ENCODE measurements at places on chromosomes 2 and 18.

GRCh38 chr2:101273056-101273455 is 20.4 kb downstream of the CNOT11 start:
- H3K4me3 ChIP-seq = peak overlapping the region; percentile 37
- DNase-seq = no peak
- H3K4me1 ChIP-seq = peaks cover 18% of the 10 kb centered on the region
- H3K36me3 ChIP-seq = peaks cover 73% of the 10 kb centered on the region
- peak overlapping the region; percentile 64 for H3K27ac ChIP-seq

GRCh38 chr2:122478771-122479170 is 723.3 kb downstream of the TSN start:
- DNase-seq = no peak
- H3K27me3 ChIP-seq = no peaks in the 10 kb centered on the region
- no peaks in the 10 kb centered on the region for H3K36me3 ChIP-seq
- H3K4me1 ChIP-seq = no peaks in the 10 kb centered on the region
- H3K27ac ChIP-seq = no peak overlapping the region
- no peak overlapping the region for H3K4me3 ChIP-seq

DNA sequence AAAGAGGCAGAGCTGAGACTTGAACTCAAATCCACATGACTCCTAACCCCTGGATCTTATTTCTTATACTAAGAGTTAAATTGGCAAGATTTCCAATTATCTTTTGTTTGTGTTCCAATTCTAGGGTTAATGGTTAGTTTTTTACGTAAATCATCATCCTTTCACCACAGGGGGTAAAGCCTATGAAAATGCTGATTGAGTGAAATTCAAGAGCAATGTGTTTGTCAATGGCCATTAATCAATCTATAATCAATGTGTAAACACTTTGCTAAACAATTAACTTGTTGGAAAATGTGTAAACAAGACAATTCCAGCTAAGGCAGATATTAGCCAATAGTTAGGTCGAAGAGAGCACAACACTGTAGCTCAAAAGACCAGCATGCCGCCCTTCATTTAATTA is 376.5 kb upstream of the ACVR2A start:
- no peak for DNase-seq
- no peaks in the 10 kb centered on the region for H3K36me3 ChIP-seq
- no peaks in the 10 kb centered on the region for H3K4me1 ChIP-seq

GRCh38 chr2:205017381-205017780 is 472.1 kb downstream of the PARD3B start:
- H3K27ac ChIP-seq = no peak overlapping the region
- DNase-seq = no peak
- no peak overlapping the region for H3K4me3 ChIP-seq
- no peaks in the 10 kb centered on the region for H3K36me3 ChIP-seq

- H3K4me3 ChIP-seq = no peak overlapping the region
- DNase-seq = no peak
- H3K36me3 ChIP-seq = no peaks in the 10 kb centered on the region
- no peaks in the 10 kb centered on the region for H3K4me1 ChIP-seq
- peaks cover 4% of the 10 kb centered on the region for H3K27me3 ChIP-seq
- H3K27ac ChIP-seq = no peak overlapping the region
These were observed 59.1 kb downstream of the RMDN2 start for GRCh38 chr2:37984176-37984575.

- H3K4me1 ChIP-seq = no peaks in the 10 kb centered on the region
- H3K36me3 ChIP-seq = peaks cover 17% of the 10 kb centered on the region
- H3K27me3 ChIP-seq = no peaks in the 10 kb centered on the region
- DNase-seq = no peak
These were observed 98.1 kb upstream of the ZFP36L2 start for GRCh38 chr2:43324259-43325106.

DNA sequence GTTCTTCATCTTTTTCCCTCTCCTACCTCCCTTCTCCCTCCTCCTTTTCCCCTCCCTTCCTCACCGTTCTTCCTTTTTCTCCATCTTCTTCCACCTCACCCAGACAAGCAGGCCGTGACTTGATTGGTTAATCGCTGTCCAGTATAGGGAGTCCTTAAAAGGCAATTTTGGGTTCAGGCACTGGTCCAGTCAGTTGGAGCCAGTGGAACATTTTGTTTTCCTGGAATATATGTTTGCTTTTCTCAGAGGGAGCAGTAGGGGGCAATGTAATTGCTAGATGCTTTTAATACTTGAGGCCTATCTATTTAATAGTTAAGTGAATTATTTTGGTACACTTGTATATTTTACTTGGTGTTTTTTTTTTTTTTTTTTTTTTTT is 15.0 kb downstream of the ELAC1 start:
- H3K36me3 ChIP-seq = peaks cover 29% of the 10 kb centered on the region
- no peak overlapping the region for H3K27ac ChIP-seq
- H3K4me1 ChIP-seq = no peaks in the 10 kb centered on the region
- H3K4me3 ChIP-seq = no peak overlapping the region
- DNase-seq = no peak

- H3K4me1 ChIP-seq = peaks cover 21% of the 10 kb centered on the region
- no peaks in the 10 kb centered on the region for H3K27me3 ChIP-seq
- no peak overlapping the region for H3K27ac ChIP-seq
- H3K36me3 ChIP-seq = no peaks in the 10 kb centered on the region
- H3K4me3 ChIP-seq = no peak overlapping the region
- DNase-seq = no peak
These were observed 69.9 kb downstream of the LIMS1 start for GRCh38 chr2:108604196-108604595.

GRCh38 chr2:70569559-70569958 is 15.9 kb upstream of the TGFA start:
- H3K27ac ChIP-seq = no peak overlapping the region
- no peak overlapping the region for H3K4me3 ChIP-seq
- H3K27me3 ChIP-seq = peaks cover 5% of the 10 kb centered on the region
- H3K4me1 ChIP-seq = no peaks in the 10 kb centered on the region

DNA sequence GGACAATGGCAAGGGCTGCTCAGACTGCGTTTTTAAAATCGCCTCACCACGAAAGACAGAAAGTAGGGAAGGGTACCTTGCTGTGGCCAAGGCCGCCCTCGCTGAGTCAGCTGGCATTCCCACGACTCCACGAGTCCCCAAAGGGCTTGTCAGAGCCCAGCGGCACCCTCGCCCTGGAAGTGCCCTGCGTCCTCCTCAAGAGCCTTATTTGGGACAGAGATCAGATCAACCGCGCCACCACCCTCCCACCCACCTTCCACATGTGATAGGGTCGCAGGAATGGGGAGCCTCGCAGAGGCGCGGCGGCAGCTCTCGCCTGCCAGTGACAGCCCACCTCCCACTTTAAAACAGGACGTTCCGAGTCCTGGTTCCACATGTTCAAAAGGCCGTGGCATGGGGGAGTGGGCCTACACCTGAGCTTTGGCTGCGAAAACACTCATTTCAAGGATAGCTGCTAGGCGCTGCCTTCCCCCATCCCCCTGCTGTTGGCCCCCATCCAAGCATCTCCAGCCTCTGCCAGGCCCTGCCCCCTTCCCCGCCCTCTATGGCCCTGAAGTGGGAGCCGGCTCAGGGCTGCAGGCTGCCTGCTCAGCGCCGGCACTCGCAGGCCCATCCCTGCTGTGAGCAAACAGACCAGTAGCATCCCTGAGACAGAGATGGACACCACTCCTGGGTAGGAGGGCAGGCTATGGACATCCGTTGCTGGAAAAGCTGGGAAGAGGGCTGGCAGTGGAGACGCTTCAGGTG is 38.1 kb upstream of the ARHGEF4 start:
- no peak for DNase-seq
- H3K36me3 ChIP-seq = no peaks in the 10 kb centered on the region
- no peak overlapping the region for H3K4me3 ChIP-seq
- H3K4me1 ChIP-seq = peaks cover 10% of the 10 kb centered on the region
- H3K27me3 ChIP-seq = no peaks in the 10 kb centered on the region

DNA sequence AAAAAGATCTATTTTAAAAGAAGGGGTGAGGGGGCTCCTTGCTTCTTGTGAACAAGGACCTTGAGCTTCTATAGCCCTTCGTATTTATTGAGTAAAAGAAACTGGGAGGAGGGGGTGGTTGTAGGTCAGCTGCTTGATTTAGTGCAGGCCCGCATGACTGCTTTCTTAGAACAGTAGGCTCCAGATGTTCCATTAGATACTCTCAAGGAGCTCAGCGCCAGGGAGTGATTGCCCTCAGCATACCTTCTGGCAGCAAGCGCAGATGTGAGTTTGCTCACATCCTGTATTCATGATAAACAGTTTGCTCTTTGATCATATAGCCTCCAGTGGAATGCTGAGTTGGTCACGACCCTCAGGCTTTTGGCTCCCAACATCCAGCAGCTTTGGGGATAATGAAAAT is 108.9 kb upstream of the XPO1 start:
- no peak for DNase-seq
- no peak overlapping the region for H3K4me3 ChIP-seq
- H3K4me1 ChIP-seq = no peaks in the 10 kb centered on the region
- H3K27me3 ChIP-seq = no peaks in the 10 kb centered on the region
- no peaks in the 10 kb centered on the region for H3K36me3 ChIP-seq

GRCh38 chr2:9984217-9984739 is 32.8 kb downstream of the GRHL1 start:
- peaks cover 3% of the 10 kb centered on the region for H3K27me3 ChIP-seq
- no peak overlapping the region for H3K4me3 ChIP-seq
- H3K27ac ChIP-seq = no peak overlapping the region
- DNase-seq = no peak

DNA sequence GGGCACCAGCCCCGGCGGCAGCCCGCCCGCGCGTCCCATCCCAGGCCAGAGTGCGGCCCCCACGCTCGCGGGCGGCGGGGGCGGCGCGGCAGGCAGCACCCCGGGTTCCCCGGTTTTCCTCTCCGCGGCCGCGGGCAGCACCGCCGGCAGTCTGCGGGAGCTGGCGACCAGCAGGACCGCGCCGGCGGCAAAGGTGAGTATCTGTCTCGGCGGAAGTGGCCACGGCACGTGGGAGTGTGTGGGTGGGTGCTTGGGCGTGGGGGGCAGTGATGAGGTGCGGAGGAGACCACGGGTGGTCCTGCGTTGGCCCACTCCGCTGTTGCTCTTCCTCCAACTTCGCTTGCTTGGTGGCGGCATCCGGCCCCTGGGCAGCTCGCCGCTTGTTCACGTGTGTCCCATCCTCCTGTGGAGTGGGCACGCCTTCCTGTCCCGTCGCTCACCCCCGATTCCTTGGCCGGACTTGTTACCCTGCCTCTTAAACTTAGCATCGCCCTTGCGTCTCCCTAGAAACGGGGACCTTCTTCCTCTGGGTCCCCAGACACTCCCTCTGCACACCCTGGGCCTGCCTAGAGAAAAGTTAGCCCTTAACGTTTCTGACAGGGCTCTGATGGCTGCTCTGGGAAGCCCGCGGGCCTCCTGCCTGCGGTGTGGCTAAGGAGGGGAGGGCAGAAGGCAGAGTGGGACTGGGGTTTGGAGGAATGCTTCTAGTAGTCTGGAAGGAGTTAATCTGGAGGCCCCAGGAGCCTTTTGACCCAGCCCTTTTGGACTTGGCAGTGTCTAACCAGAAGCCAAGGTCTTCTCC is 1.1 kb downstream of the SH3RF3 start:
- H3K27me3 ChIP-seq = peaks cover 19% of the 10 kb centered on the region
- H3K27ac ChIP-seq = no peak overlapping the region
- H3K4me3 ChIP-seq = no peak overlapping the region
- H3K36me3 ChIP-seq = no peaks in the 10 kb centered on the region
- H3K4me1 ChIP-seq = peaks cover 38% of the 10 kb centered on the region

- H3K4me3 ChIP-seq = no peak overlapping the region
- no peaks in the 10 kb centered on the region for H3K36me3 ChIP-seq
- peaks cover 6% of the 10 kb centered on the region for H3K27me3 ChIP-seq
- DNase-seq = no peak
- H3K27ac ChIP-seq = no peak overlapping the region
These were observed 178.7 kb downstream of the ANTXR1 start for GRCh38 chr2:69191634-69192033.

- peaks cover 4% of the 10 kb centered on the region for H3K4me1 ChIP-seq
- H3K27ac ChIP-seq = no peak overlapping the region
- no peak overlapping the region for H3K4me3 ChIP-seq
- H3K27me3 ChIP-seq = peaks cover 2% of the 10 kb centered on the region
- H3K36me3 ChIP-seq = no peaks in the 10 kb centered on the region
These were observed 68.2 kb downstream of the ZCCHC2 start for GRCh38 chr18:62590799-62591590.

- H3K4me1 ChIP-seq = no peaks in the 10 kb centered on the region
- H3K27ac ChIP-seq = no peak overlapping the region
- no peak for DNase-seq
- no peaks in the 10 kb centered on the region for H3K27me3 ChIP-seq
- no peak overlapping the region for H3K4me3 ChIP-seq
These were observed 89.1 kb upstream of the MBOAT2 start for GRCh38 chr2:9092383-9093282.

Data from CD4-positive, CD25-positive, alpha-beta regulatory T cell (primary cell).